ENCODE measurements at places on chromosomes 7 and 10.

GRCh38 chr10:68423522-68423921 is 16.4 kb upstream of the RUFY2 start:
- DNase-seq = no peak

DNA sequence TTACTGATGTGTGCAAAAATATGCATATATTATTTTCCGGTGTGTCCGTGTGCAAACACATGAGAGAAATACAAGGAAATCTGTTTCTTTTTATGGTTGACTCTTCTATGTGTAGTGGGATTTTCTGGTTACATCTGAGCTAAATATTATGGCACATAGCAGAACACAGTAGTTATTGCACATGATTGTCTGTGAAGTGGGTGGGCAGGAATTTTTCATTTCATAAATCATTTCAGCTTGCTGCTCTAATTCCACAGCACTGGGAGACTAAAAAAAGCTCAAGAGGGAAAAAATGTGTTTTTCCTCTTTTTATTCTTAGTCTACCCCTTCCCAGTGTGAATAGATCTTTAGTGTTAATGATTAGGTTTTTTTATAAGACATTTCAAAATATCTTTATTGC is 197.9 kb downstream of the MBL2 start:
- no peak for DNase-seq

DNA sequence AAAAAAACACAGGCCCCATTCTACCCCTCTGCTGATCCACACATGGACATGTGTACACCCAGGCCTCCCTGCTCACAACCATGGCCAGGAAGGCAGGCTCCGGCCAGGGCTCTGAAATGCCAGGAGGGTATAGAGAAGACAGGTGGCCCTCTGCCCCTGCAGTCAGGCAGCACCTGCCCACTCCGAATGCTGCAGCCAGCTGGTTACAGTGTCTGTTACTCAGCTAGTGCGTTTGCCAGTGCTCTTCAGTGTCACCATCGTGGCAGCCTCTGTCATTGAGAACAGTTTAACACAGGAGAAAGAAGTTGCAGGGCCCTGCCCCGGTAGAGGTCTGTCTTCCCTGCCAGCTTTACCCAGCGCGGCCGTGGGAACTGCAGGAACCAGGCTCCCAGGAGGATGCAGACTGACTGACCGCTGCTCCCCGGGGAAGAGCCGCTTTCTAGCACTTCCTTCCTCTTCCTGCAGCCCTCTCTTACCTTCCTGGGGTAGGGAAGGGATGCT is 128.8 kb upstream of the FAM20C start:
- DNase-seq = no peak

DNA sequence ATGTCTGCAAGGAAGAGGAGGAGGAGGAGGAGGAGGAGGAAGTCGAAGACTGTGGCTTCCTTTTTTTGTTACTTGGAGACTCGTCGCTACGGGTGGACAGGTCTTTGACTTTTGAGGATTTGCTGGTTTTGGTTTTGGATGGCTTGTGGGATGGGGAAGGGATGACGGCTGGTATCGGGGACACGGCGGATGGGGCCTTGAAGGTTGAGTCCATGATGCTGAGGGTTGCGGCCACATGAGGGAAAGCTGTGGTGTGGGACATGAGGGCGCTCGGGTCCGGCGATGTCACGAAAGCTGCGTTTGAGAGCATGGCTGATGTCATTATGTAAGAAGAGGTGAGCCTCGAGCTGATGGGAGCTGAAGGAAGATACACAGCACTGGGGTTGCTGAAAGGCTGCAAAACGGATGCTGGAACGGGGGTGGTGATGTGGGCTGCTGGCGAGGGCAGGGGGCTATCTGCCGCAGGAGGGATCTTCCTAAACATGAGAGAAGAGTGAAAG is 33.1 kb upstream of the EFCAB10 start:
- no peak for DNase-seq

- DNase-seq = no peak
Observed at GRCh38 chr10:110074298-110074697, 66.5 kb downstream of the ADD3 start.

- DNase-seq = no peak
Observed at GRCh38 chr7:74275401-74275881, 13.8 kb upstream of the CLIP2 start.

Measured in stimulated activated CD8-positive, alpha-beta memory T cell treated with anti-CD3 and anti-CD28 coated beads, Interleukin-15, amount 100 ng/mL, for 1 hour (primary cell).